Stomach (tissue), 19 donors: ENCODE measurements at places on chromosomes 7 and 10.
A peak's percentile ranks its signal among the peaks of the same experiment; 100 is the strongest.

- no peak for DNase-seq
These were observed 61.1 kb upstream of the EZH2 start for GRCh38 chr7:148944935-148945934.

DNA sequence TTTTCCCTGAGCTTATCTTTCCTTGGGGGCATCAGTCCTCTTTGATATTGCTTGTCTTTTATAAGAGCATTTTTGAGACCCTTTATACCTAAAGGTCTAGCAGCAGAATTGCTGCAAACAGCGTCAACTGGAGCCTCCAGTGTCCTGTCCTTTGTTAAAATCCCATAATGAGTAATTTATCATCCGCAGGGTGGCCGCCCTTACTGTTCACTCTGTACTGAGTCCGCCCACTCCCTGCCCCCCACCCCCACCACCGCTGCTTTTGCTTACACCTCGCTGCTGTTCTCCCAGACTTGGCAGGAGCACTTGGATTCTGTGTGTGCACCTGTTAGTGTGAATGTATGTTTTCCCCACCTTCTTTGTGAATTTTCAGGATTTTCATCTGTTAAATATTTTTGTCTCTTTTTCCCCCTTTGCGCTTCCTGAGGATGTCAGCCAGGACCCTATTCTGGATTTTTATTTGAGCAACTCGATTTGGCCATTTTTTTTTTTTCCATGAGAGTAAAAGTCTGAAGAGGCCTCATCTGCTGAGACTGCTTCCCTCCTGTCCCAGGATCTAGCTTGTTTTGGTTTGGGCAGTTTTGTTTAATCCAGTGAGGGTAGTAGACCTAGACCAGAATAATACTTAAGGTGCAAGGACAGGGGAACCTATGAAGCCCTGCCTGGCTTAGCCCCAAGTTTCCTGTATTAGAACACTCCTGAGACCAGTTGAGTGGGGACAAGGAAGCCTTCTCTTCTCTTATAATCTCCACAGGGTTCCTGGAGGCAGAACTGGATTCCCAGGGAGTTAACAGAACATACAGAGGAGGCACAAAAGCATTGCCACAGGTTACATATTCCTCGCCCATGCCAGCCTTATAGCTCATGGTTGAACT is 8.2 kb downstream of the AGFG2 start:
- DNase-seq: peak; percentile 65

GRCh38 chr10:11898372-11899066 is 75.4 kb downstream of the PROSER2 start:
- DNase-seq: peak; percentile 81

DNA sequence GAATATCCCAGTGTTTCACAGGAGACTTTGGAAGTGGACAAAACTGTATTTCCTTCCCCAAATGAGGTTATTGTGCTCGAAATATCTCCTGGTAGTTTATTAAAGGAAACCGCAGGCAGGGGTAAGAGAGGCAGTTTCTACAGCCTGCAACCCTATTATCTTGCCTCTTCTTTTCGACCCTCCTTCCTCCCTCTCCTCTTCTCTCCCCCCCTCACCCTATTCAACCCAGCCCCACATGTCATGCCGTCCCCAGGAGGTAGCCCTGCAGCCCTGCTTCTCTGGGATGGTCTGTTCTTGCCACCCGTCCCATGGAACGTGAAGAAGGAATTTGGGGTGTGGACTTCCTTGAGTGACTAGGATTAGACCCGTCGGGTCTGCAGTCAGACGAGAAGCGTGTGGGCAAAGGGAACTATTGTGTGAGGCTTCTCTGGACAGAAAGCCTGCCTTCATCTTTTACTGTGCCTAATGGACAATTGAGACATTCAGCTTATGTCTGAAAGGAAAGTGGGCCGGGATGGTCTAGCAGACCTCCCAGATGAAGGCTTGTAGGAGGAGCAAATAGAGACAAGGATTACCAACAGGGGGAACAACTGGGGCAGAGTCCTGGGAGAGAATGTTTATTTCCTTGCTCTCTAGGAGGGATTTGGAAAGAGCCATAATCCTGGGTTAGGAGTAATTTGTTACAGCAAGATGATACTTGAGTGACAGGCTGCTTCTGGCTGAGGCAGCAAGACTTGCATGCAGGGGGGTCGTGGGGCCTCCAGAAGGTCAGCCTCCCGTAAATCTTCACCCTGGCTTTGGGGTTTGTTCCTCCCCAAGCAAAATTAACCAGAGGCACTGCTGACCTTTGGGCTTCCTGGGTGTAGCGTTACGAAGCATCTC is 77.8 kb downstream of the TCF7L2 start:
- no peak for DNase-seq

DNA sequence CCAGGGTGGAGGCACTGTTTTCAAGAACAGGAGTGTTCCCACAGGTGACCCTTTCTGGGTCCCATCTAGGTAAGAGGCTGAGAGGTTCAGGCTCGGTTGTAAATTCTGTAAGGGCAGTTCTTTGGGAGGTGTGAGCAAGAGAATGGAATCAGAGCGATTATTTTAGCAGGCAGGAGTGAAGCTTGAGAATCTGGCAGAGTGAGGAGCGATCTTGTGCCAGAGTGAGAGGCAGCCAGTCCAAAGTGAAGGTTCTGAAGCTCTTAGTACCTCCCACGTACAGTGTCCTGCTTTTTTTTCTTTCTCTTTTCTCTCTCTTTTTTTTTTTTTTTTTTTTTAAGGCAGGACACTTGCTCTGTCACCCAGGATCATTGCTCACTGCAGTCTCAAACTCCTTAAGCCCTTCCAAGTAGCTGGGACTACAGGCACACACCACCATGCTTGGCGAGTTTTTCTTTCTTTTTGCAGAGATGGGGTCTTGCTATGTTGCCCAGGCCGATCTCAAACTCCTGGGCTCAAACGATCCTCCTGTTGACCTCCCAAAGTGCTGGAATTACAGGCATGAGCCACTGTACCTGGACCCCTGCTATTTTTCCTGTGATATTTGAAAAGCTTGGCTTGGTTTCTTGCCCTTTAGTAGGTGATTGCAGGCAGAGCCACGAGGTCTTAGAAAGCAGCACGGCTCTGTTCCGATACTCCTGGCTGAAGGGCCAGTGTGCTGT is 10.9 kb downstream of the POR start:
- no peak for DNase-seq

- no peak for DNase-seq
These were observed 563.1 kb downstream of the LRMDA start for GRCh38 chr10:75994357-75995040.

DNA sequence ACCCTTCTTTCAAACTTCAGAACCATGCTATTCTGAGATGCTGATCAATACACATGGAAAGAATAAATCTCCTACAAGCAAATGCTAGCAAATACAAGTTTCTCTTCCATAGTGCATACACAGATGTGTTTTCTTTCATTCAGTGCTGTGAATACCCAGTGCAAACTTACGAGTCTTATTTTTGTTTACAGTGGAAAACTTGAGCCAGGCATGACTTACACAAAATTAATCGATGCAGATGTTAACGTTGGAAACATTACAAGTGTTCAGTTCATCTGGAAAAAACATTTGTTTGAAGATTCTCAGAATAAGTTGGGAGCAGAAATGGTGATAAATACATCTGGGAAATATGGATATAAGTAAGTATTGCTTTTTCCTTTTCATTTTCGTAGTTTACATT is 48.8 kb downstream of the PNLIPRP3 start:
- DNase-seq: no peak

DNA sequence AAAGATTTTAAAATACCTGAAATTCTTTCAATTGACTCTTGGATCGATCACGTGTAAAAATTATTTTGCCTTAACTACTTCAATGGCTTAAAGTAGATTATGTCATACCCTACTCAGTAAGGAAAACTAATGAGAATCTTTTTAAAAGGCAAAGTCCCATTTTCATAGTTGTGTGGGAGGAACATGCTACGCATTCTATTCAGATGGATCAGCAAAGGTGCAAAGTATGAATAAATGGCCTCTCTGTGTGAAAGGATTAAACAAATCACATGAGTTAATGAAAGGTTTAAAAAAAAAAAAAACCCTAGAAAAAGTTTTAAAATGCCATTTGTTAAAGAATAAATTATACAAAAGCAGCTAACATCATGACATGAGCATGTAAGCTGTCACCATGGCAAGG is 77.1 kb downstream of the ENO4 start:
- DNase-seq: no peak

DNA sequence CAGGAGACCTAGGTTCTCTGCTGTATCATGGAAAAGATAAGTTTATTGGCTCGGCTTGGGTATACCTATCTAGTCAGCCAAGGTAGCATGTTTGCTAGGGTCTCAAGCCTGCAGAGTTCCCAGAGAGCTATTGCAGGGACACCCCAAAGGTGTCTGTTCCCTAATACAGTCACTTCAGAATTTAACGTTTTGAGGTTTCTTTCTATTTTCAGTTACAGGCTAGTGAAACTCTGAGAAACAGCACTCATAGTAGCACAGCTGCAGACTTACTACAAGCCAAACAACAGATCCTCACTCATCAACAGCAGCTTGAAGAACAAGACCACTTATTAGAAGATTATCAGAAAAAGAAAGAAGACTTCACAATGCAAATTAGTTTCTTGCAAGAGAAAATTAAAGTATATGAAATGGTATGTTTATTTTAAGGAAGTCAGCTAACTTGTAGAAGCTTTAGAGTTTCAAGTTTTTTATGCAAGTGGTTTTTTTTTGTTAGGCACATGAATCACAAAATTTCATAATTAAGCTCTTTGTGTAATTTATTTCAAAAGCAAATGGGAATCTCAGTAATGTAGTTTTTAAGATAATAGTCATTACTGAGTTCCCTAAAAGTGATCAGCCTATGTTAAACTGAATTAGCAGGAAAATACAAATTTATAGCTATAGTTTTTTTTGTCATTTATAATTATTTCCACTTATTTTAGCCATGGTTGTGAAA is 54.9 kb downstream of the AKAP9 start:
- no peak for DNase-seq

DNA sequence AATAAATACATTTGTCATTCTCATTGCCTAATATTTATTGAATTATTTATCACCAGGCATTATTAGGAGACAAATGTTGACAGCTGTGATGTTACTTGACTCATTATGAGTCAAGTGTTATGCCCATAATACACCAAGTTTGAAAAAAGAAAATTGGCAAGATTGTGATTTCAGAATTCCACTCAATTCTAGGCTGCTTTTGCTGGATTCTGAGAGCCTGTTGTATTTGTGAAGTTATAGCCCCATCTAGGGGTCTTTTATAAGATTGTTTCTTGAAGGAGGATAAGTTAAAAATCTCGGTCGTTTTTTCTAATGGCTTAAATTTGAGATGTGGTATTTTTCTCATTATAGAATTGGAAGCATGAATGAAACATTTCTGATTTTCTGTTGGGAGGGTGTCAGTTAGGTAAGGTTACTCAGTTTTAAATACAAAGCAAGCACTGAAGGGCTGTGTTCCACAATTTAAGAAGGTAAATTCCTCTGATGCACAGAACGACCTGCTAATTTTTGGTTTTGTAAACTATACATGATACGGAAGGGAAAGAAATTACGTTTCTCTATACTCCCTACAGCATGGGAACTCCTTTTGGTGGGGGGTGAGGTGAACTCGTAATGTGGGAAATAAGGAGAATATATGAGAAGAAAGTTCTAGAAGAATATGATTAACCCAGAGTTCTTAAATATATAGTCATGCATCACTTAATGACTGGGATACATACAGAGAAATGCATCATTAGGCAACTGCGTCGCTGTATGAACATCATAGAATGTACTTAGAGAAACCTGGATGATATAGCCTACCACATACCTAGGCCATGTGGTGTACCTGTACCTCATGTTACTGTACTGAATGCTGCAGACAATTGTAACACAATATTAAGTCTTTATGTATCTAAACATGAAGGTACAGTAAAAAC is 2.6 kb downstream of the STK31 start:
- DNase-seq: no peak

GRCh38 chr7:119270045-119270464 is 1002.9 kb upstream of the KCND2 start:
- peak; percentile 57 for DNase-seq

DNA sequence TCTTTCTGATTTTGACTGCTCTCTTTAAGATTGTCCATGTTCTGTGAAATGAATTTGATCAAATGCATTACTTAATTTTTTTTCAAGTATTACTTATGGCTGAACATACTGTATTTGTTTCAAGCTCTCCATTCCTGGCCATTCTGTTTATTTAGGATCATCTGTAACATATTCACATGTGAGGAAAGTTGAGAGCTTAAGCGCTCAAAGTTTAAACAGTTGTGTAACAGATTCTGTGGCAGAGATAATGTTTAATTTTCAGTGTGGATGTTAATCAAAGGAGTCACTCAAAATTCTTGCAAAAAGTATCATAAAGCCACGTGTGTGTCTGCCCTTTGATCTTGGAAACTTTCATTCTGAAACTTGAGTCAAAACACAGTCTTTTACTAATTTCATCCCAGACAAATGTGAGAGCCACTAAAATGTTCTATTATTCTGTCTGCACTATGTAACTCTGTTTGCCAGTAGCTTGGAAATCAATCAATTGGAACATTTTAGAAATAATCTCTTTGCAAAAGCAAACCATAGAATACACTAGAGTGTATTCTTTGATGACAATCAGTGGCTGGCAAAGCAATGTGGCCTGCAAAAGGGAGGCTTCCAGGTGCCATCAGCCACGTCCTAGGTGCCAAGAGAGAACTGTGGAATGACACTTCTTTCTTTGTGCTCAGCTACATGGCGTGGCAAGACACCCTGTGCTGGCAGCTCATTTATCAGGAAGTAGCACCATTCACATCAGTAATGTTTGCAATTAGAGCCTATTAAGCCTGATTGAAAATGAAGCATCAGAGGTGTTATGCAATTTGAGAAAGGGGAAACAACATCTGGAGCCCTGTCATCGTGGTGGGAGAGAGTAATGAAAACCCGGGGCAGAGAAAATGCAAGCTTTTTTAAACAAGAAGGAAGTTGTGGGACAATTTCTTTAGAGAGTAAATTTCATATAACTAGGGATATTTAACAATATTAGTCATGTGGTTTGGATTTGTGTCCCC is 40.9 kb downstream of the ARL5B start:
- no peak for DNase-seq

GRCh38 chr7:102080434-102081243 is 206.0 kb upstream of the SH2B2 start:
- peak; percentile 32 for DNase-seq

DNA sequence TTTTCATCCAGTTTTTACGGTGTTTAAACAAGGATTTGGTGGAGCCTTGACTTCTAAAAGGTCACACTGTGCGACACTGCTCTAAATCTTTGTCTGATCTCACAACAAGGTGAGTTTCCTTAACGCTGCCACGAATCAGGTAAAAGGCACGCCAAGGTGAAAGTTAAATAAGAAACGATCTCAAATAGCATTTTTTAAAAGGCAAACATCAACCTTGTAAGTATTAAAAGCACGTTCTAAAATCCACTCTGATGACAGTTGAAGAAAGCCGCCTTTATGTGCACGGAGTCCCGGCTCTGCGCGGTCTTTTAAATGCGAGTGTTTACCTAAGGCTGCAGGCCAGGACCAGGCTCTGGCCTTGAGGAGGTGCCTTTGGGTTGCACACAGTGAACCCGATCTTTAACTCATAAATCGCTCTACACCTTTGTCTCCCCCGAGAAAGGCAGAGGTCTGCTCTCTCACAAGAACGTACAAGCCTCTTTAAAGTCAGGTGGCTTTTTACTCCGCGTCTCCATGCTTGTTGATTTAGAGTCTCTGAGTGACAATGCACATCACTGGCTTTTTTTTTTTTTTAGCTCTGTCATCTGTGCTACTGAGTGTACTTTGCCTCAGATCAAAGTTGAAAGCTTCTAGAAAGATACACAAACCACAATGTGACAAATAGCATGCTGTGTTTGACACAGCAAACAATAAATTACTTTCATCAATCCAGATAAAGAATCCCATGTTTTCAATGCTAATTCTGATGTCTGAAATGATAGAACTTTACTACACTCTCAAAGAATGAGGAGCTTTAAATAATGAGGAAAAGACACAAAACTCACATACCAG is 25.9 kb upstream of the RNF32 start:
- peak; percentile 62 for DNase-seq
